HuH-7 (cell line): ENCODE measurements at places on chromosomes 6 and 20.

- DNase-seq = peak; percentile 23
Observed at GRCh38 chr6:17101422-17102257, at the start of gene STMND1. TSS of gene STMND1 (plus strand) at chr6:17102050. CDS start at chr6:17102258, 208 bp downstream.

DNA sequence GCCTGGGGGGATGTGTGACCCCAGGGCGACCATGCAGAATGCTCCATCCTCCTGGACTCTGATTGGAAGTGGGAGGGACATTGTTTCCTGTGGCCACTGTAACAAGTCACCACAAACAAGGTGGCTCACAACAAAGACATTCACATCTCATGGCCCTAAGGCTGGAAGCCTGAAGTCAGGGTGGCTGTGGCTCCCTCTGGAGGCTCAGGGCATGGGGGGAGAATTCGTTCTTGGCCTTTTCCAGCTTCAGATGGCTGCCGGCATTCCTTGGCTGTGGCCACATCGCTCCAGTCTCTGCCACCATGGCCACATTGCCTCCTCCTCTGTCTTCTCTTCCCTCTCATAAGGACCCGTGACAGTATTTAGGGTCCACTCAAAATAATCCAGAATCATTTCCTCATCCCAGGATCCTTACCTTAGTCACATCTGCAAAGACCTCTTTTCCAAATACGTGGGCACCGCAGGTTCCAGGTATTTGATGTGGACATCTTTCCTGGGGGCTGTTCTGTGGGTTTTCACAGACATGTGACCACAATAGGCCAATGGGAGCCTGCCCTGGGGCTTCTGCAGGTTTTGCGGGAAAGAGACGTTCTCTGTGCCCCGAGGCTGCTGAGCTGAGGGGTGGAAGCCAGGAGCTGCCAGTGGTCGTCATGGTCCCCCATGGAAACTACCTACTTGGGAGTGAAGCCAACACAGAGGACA is 249.3 kb downstream of the PREX1 start:
- no peak for DNase-seq

DNA sequence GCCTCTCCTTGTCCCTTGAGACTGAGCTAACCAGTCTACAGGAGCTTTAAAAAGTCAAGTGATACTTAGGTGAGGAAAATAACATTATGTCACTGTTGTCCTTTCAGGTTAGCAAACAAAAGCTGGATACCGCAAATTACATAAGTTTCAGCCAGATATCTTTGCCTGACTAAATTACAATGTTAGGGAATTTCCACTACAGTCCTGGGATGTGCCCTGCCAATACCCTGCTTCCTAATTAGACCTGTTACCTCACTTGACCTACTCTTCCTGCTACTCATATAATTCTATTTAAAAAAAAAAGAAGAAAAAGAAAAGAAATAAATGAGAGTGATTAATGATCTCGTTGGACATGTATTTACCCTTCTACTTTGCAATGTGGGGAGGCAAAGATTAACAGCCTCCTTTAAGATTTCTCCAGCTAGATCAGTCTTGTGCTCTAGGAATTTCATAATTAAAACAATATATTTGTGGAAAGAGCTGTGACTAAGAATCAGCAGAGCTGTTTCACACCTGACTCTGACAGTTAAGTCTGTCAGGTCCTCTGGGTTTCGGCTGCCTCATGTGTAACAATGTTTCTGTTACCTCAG is 318.9 kb downstream of the HDGFL1 start:
- peak; percentile 17 for DNase-seq

DNA sequence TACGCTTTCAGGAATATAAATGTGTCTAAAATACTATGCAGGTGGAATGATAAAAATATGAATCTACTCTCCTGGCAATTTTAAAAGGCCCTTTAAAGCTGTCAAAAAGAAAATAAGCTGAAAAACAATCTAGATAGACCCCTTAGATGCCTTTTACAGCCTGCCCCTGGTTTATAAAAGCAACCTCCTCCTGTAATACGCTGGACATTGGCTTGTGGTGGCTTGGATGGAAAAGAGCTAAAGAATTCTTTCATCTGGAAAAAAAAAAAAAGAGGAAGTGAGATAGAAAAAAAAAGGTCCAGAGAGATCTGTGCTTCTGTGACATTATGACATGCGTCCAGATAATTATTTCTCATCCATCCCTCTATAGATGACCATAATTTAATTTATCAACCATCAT is 115.9 kb upstream of the NRSN1 start:
- no peak for DNase-seq

DNA sequence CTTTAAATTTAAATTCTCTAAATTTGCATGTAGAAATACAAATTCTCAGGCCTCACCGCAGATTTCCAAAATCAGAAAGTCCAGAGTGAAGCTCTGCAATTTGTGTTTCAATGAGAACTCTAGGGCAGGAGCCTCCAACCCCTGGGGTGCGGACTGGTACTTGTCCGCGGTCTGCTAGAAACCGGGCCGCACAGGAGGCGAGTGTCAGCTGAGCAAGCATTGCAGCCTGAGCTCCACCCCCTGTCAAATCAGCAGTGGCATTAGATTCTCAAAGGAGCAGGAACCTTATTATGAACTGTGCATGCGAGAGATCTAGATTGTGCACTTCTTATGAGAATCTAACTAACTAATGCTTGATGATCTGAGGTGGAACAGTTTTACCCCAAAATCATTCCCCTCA is 203.0 kb upstream of the PCSK2 start:
- no peak for DNase-seq

DNA sequence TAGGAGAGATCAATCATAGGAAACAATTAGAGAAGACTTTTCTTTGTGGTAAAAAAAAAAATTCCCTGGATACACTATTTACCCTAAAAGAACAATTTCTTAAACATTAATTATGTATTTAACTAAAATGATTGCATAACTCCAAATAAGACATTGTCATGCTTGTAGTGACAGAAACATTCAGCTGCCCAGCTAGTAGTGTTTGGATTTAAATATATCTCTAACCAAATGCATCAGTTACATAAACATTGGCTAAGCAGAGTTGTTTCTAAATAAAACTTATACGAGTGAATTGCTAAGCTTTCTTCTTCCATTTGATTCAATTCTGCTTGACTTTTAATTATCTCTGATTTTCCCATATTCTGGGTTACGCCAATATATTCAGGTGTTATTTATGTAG is 23.7 kb downstream of the MLIP start:
- no peak for DNase-seq
